ENCODE measurements at places on chromosomes 2 and 18.

- no peak for DNase-seq
Observed at GRCh38 chr18:79597831-79598632, 81.6 kb upstream of the CTDP1 start.

DNA sequence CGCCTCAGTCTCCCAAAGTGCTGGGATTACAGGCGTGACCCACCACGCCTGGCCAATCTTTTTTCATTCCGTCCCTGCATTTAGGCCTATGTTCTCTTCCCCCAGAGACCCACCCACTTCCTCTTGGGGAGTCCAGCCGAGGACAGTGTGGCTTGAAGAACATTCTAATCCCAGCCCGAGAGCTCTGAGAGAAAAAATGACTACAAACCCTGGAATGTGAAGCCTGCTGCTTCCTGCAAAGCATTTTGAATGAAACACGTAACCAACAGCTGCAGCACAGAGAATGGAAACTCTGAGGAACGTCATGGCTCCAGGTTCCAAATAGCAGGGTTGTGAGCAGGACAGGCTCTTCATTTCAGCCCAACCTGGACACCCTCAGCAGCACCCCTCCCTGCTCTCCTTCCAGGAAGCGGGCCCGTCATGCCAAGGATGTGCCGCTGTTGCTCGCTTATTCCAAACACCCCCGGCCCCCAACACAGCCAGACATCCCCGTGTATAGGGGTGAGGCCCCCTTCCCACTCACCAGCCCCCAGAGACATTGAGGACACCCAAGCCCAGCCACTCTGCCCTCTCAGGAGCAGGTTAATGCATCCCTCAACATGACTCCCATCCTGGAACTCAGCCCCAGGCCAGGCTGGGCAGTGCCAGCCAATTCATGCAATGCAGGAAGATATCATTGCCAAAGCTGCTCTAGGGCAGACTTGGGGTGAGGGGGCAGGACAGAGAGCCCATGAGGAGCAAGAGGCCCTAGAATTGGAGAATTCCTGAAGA lies 139.8 kb downstream of the ZFP36L2 start:
- DNase-seq = no peak

DNA sequence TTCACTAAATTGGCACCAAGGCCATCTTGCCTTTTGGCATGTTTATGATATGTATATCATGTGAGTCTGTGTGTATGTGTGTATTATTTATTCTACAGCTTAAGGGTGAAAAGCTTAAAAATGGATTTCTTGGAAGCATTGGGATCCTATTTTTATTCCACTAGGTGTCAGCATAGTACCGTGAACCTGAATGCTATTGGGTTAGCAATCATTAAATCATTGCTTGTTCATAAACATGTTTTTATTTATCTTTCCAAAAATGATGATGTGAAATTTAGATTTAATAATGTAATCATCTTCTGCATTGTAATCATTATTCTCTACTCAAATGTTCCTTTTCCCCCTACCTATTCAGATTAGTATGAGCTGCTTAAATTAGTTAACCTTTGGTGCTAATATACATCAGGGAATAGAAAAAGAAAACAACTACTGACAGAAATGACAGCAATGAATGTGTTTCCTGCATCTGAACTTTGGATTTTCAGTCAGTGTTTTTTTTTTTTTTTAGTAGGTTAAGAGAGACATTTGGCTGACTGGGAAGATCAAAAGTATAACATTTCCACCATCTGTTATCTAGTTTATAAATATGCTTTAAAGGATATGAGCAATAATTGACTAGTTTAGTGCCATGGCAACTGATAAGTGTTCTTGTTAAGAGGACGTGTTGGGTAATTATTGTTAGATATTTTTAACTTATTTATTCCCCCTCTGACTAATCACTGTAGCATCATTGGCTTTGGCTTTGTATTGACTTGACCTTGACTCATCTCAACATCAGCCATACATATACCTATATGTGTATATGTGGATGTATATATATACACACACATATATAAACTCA lies 14.1 kb upstream of the ZSWIM2 start:
- no peak for DNase-seq

DNA sequence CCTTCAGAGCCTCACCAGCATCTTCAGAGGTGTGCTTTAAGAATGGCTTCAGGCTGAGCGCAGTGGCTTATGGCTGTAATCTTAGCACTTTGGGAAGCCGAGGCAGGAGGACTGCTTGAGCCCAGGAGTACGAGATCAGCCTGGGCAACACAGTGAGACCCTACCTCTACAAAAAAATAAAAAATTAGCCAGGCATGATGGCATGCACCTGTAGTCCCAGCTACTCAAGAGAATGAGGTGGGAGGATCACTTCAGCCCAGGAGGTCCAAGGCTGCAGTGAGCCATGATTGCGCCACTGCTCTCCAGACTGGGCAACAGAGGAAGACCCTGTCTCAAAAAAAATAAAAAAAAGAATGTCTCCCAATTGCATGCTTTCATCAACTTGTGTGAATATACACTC lies 133.3 kb upstream of the ARL5A start:
- no peak for DNase-seq

DNA sequence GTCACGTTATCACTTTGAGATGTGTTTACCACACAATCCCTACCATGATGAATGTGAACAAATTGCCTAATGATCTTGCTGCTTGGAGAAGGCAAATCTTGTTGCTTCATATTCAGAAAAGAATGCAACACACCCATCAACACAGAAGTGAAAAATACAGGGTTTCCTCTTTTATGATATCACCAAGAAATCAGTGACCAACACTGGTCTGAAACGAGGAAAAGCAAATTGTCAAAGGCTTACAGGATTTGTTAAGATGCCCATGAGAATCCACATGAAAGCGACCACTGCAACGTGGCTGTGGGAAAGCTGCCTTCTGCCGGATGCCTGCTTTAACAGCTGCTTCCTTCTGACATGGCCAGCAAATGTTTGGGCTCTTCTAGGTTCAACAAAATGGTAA lies 397.6 kb upstream of the LRATD1 start:
- DNase-seq = no peak

DNA sequence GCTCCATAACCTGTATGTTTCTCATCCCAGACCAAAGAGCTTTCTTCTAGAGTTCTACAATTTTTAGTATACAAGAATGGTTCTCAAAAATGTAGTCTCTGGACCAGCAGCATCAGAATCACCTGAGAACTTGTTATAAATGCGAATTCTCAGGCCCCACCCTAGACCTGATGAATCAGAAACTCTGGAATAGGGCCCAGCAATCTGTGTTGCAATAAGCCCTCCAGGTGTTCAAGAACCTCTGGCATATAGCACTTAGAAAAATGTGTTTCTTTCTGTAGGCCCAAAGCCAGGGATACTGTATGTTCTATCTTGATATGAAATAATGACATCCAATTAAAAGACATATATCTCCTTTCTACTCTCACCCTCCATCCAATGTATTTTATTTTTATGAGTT lies 10.4 kb downstream of the PAIP2B start:
- DNase-seq = no peak

- DNase-seq = no peak
Observed at GRCh38 chr2:211390536-211391188, 834.3 kb downstream of the CPS1 start.

DNA sequence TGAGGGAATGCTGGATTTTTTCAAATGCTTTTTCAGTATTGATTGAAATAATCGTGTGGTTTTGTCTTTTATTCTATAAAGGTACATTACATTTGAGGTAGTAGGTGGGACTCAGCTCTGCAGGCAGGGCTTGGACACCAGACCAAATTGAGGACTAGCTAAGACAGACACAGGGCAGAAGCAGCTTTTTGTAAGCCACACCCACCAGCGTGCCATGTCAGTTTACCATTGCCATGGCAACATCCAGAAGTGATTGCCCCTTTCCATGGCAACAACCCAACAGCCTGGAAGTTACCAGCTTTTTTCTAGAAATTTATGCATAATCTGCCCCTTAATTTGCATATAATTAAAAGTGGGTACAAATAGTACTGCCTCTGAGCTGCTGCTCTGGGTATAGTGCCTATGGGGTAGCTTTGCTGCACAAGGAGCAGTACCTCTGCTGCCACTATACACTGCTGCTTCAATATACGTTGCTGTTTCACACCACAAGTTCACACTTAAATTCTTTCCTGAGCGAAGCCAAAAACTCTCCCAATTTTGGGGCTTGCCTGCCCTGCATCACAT lies 23.6 kb upstream of the VWA3B start:
- DNase-seq = no peak

- no peak for DNase-seq
Observed at GRCh38 chr18:48627216-48627615, 88.4 kb downstream of the CTIF start.

GRCh38 chr18:25880441-25880840 lies 210.0 kb downstream of the SS18 start:
- DNase-seq = no peak

DNA sequence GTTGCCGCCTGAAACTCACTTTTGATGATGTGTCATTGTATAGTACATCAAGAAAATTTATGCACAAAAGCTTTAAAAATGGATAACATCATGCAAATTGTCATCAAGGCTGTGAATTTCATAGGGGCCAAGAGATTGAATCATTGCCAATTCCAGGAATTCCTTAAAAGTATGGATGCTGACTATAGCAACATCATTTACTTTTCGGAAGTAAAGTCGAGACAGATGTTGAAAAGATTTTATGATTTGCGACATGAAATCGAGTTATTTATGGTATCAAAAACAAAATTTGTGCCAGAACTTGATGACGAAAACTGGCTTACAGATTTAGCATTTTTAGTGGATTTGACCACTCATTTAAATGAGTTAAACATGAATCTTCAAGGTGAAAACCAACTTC lies 56.3 kb downstream of the ASB1 start:
- no peak for DNase-seq

DNA sequence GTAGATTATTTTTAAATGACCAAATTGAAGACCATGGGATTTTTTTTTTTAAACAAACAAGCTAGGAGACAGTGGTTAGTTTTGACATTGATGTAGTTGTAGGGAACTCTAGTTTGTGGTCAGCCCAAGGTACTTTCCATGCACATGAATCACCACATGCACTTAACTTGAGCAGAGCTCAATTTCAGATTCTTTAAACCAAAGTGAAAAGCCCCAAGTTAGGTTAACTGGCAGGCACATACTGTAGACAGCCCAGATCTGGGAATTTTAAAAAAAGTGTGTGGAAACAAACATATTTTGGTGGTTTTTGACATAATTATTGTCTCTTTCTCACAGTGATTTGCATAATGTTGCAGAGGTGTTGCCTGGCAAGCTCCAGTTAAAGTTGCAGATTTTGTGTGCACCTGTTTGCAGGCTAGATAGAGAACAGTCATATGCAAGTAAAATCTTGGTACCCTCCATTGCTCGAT lies 88.4 kb downstream of the BCL2L11 start:
- peak; percentile 32 for DNase-seq

DNA sequence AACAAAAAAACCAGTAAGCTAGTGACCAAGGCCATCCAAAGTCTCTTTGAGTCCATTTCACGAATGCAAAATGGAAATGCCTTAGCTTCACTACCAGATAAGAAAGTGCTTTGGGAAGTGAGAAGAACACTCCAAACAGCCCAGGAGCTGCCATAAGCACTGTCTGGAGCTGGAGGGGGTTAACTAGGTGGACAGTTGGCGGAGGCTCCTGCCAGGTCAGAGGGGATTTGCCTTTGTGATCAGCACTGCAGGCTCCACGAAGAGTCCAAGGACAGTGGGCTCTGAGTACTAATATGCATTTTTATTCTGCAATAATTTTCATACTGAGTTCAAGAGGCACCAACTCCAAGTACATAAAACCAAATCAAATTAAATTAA lies 233.3 kb upstream of the SMAD2 start:
- no peak for DNase-seq

DNA sequence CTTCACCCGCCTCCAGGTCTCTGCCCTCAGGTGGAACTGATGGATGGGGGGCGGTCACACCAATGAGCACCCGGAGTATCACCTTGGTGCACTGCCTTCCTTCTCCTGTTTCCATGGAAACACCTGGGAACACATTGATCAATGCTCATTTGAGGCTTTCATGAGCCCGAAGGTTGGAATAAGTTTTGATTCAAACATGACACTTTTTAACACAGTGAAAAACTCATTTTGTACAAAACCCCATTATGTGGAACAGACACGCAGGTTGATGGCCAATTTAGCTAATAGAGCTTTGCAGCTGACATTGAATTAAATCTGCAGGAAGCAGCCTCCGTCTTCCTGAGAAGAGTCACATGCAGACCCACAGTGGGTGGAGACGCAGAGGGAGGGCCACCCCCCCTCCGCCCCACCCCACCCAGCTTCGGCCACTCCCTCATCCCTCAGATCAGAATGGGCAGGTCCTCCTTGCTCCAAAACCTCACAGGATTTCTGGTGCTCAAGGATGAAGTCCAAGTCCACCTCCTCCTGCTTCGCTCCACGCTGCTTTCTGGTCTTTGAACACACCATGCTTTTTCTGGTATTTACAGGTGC lies 96.0 kb upstream of the MYCN start:
- no peak for DNase-seq

GRCh38 chr2:219598308-219599078 lies 836 bp downstream of the STK11IP start:
- no peak for DNase-seq

DNA sequence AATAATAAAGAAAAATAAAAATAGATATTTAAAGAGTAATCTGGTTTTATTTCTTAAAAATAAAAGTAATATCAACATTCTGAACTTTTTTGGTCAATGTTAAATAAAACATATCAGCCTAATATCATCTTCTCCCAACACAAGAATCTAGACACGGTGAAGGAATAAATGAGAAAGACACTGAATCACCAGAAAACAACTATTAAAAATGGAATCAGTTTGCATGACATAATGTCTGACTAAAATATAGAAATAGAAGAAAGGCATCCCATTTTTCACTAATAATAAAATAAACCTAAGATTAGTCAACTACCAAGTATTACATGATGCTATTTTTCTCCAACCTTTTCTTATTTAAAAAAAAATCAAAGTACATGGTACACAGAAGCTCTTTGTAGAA lies 30.8 kb upstream of the TNFAIP6 start:
- no peak for DNase-seq

GRCh38 chr2:85437488-85438200 lies 19.1 kb downstream of the SH2D6 start:
- peak; percentile 73 for DNase-seq

DNA sequence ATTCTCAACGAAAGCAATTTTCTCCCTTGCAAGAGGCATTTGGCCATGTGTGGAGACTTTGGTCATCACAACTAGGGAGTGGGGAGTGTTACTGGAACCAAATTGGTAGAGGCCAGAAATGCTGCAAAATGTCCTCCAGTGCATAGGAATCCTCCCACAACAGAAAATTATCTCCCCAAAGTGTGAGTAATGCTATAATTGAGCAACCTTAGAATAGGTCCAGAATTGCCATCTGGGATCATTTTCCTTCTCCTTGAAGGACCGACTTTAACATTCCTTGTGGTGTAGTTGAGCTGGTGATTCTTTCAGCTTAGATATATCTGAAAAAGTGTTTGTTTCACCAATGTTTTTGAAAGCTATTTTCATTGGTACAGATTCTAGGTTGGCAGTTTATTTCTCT lies 111.2 kb upstream of the SMIM21 start:
- DNase-seq = no peak

GRCh38 chr2:237057893-237058300 lies 27.8 kb upstream of the COPS8 start:
- DNase-seq = no peak

DNA sequence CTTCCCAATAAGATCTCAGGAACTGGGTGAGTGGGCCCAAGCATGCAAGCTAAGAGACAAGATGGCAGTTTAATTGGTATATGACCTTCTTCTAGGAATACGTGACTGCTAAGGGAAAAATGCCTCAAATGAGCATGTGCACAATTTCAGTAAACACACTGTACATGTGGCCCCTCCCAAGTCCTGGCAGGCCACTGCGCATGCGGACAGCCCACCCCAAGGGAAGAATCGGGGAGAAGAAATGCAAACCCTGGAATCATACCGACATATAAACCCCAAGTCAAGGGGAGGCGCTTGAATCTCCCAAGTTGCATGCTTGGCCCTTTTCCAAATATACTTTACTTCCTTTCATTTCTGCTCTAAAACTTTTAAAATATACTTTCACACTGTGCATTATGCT lies 15.2 kb upstream of the CCDC93 start:
- no peak for DNase-seq
